Vagina (tissue), 2 donors: ENCODE measurements at places on chromosomes 4 and X. TPM values are rescaled to one million over a fixed set of nuclear protein-coding genes. Genes with fewer than 3 reads are reported as not detected.

DNA sequence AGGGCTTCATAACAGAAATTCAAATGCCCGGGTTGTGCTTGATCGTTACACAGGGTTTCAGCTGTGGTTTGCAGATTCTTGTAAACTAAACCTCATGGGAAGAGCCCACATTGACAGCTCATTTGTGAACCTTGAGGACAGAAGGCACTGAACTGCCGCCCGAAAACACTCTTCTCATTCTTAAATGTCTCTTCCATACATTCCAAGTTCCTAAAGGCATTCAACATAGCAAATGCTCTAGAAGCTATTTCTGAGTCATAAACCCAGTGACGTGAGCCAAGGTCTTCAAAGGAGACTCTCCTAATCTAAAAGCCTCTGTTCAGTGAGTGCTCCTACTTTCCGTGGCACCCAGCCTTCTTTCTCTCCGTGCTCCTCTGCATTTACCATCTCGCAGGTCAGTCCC lies 737.8 kb upstream of the FRG1 start:
- no peak for DNase-seq

GRCh38 chr4:120052856-120053255 lies 13.8 kb downstream of the MAD2L1 start:
- no peak for DNase-seq

- DNase-seq = no peak
These were observed 25.6 kb downstream of the ZDHHC9 start for GRCh38 chrX:129818123-129818522.

DNA sequence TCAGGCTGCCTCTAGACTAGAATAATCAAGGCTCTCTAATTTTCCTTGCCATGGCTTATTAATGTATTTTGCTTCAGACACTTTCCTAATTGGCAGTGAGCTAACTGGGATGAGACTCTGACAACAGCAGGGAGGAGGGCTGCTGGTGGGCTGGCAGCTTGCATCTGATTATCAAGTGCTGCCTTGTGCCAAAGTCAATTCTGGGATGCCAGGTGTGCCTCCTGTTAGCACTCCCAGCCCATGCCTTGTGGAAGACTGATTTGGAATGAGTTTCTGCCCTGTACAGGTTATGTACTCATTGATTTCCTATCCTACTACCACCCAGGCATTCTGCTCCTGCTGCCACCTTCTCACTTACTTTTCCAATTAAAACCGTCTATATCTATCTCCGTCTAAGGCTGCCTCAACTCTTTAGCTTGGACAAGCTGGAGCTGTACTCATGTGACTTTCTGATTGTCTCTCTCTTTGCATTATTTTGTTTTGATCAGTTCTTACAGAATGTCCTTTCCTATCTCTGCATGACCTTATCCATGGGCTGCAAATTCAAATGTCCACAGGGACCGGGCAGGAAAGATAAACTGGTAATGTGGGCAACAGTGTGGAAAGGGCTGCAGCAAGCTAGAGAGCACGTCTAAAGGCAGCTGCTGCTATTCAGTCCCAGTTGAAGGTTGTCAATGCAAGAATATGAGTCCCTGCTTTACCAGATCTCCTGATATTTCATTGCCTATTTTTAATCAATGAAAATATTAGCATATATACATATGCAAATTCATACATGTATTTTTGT lies 112.6 kb downstream of the GABRA2 start:
- no peak for DNase-seq

- DNase-seq = no peak
These were observed 75.6 kb upstream of the GPR50 start for GRCh38 chrX:151100799-151101198.

GRCh38 chr4:138588501-138588900 lies 346.4 kb upstream of the SLC7A11 start:
- DNase-seq = no peak

- peak; percentile 43 for DNase-seq
These were observed 132.7 kb downstream of the PJA1 start for GRCh38 chrX:69032601-69033000.

DNA sequence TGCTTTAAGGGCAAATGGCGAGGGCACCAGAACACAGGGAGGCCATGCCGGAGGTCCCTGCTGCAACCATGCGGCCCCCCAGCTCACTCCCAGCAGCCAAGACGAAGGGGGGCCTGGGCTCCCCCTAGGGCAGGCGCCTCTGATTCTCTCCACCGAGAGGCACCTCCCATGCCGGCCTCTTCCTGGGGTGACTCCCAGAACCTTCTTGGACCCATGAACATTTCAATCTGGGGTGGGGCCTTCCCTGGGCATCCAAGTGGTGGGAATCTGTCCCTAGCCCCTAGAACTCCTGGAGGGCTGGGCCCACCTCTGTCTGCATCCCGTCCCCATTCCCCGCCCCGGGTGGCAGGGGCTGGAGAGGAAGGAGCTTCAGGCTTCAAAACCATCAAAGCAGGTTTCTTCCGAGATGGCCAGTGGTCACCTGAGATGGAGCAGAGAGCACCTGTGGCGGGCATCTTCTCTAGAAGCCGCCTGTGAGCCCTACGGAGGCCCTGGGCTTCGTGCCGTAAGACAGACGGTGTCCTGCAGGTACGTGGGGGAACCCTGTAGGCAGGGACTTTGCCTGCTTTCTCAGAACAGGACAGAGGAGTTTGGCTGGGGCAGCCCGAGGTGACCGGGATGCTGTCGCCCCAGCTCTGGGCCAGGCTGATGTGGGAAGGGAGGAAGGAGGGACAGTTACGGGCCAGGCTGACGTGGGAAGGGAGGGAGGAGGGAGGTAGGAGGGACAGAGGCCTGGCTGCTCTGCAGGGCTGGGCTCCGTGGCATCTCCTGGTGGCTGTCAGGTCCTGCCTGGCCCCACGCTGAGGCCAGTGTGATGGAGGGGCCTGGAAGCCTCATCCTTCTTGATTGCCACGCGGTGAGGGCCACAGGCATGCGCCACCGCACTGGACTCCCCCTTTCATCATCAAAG lies 6.8 kb upstream of the SLC25A6 start:
- DNase-seq = no peak

GRCh38 chr4:7333024-7333780 lies 101.5 kb downstream of the PSAPL1 start:
- DNase-seq = no peak

RAB33A gene
- total RNA-seq = 0.98 TPM

UPF3B gene
- total RNA-seq = 2.5 TPM

GAGE13 gene
- total RNA-seq = not detected

SFRP2 gene
- 49.8 TPM for total RNA-seq

BLTP1 gene
- 94.0 TPM for total RNA-seq

YIPF7 gene
- total RNA-seq = not detected

PRDM8 gene
- 15.0 TPM for total RNA-seq

PCSK1N gene
- total RNA-seq = 15.0 TPM

MAGED4B gene
- total RNA-seq = 19.6 TPM
